Stimulated activated CD4-positive, alpha-beta T cell treated with anti-CD3 and anti-CD28 coated beads, Interleukin-1b, Interleukin-23, amount 100 ng/mL, for 1 hour (primary cell): ENCODE measurements at places on chromosomes 3 and 15.

DNA sequence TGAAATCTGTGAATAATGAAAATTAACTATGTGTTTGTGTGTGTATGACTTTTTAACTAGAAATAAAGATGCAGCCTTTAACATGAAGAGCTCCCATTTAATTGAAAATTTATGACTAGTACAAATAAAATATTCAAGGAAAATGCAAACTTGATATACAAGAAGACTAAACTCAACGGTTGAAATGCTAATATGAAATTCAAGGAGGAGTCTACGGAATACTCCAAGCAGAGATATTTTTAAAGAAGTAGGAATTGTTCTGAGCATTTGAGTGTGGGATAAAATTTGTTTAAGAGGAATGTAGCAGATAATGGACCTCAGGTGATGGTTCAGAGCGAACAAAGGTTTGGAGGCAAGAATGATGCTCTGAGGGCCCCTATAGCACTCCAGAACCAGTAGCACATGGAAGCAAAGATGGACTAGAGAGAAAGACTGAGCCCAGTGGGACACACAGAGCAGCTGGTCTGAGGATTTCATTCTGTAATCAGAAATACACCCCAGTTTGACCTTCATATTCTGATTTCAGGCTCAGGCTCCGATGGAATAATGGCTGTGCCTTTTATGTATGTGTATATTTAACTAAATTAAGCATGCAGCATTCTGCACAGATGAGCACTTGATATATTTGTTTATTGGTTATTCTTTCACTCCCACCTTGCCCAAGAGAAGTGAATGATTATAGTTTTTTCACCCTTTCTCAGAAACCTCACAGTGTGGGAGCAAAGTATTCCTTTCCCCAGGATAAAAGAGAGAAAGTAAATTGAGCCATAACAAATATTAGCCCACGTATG lies 227.1 kb downstream of the ZPLD1 start:
- no peak for DNase-seq

- no peak for DNase-seq
Observed at GRCh38 chr15:72206677-72207000, 9.1 kb upstream of the GRAMD2A start.

DNA sequence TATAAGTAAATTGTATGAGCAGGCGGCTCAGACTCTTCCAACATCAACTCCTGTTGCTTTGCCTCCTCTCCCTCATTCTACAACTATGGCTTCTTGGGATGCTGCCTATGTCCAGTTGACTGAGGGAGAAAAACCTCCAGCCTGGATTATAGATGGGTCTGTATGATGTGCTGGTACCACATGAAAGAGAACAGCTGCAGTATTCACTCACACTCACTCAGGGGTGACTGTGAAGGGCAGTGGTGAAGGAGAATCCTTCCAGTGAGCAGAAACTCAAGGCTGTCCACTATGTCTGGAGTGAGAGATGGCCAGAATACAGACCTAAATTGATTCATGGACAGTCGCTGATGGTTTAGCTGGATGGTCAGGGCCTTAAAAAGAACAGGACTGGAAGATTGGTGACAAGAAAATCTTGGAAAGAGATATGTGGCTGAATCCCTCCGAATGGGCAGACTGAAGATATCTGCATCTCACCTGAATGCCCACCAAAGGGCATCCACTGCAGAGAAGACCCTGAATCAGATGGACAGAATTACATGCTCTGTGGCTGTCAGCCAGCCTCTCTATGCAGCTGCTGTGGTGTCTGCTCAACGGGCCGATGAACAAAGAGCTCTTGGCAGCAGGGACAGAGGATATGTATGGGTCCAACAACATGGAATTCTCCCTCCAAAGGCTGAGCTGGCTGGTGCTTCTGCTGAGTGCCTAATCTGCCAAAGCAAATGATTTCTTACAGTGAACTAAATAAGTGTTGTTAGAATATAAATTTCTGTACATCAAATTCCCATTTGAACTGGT lies 1.9 kb upstream of the BCL2L10 start:
- DNase-seq, result no peak

DNA sequence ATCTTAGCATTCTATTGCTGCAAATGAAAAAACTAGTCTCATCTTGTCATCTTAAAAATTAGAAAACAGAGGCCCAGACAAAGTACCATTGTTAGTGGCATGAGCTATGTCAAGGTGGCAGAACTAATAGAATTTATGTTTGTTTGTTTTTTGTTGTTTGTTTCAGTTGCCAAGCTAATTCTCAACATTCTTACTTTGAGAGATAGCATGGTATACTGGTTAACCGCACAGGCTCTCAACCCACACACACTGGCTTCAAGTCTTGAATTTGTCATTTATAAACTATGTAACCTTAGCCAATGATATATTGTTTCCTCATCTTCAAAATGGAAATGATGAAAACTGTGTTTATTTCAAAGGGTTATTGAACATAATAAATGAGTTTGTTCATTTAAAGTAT lies 367.6 kb upstream of the PLSCR5 start:
- no peak for DNase-seq

- DNase-seq, result no peak
Observed at GRCh38 chr15:51759557-51760070, 8.2 kb downstream of the TMOD2 start.

DNA sequence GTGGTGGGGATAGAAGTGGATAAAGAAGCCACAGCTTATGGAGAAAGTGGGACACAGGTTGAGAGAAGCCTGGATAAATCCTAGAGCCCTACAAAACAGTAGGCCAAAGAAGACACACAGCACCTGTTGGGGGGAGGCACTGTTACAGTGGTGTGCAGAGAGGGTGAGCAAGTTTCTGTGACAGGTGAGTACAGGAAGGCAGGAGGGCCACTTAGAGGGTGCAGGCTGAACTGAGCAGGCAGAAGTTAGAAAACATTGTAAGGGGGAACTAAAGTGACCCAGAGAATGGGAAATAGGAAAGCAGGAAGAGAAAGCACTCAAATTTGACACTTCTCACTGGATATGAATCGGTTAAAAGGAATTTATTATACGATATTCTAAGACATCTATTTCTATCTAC lies 146.1 kb upstream of the TMCO5A start:
- DNase-seq, result no peak

DNA sequence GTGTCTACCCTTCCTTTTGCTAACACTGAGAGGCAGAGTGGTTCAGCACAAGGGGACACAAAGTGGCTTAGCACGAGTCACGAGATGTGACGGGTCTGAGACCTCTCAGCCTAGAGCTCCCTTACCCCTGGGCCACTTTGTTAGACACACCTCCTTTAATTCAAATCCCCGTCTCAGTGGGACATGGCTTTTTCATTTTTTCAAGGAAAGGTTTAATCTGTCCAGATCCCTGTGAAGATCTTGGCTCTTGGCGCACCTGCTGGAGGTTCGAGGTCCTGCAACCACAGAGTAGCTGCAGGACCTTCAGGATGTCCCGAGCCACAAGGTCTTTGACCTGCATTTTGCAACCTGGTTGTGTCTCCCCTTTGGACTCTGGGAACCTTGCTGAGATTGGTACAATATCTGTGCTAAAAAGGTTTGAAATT lies 52.0 kb downstream of the LPP start:
- no peak for DNase-seq

DNA sequence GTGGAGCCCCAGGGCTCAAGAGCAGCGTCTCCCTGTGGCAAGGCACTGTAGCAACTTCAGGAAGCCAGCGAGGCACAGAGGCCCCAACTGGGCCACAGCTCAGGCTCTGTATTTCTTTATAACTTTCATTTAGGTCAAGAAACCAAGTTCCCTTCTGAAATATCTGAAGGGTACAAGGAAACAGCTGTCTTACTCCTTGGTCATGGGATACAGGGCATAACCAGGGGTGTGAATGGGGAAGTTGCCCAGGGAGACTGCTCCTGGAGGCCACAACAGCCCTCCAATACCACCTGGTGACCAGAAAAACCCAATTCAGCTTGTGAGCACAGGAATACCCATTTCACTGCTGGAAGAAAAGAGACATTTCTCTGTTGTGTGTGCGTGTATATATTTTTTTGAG lies 13.3 kb upstream of the SPTBN5 start:
- DNase-seq, result no peak

DNA sequence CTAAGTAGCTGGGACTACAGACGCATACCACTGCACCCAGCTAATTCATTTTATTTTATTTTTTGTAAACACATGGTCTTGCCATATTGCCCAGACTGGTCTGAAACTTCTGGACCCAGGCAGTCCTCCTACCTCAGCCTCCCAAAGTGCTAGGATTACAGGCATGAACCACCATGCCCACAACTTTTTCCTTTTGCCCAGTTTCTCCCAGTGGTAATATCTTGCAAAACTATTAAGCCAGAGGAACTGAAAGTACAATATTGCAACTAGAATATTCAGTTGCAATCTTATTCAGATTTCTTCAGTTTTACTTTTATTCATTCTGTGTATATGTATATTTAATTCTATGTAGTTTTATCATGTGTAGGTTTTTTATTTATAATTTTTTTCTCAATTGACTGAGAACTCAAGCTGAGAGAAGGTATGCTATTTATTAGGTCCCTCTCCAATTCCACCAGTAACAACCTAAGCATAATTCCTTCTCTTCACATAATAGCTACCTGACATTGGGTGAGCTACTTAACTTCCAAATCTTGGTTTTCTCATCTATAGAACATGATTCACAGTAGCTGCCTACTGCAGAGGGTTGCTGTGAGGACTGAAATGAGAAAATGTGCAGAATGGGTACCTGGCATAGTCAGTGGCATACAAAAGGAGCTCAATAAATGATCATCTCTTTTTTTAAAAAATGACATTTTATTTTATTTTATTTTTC lies 30.8 kb downstream of the KLHL18 start:
- no peak for DNase-seq

GRCh38 chr3:135009014-135009413 lies 214.0 kb downstream of the EPHB1 start:
- DNase-seq, result no peak

DNA sequence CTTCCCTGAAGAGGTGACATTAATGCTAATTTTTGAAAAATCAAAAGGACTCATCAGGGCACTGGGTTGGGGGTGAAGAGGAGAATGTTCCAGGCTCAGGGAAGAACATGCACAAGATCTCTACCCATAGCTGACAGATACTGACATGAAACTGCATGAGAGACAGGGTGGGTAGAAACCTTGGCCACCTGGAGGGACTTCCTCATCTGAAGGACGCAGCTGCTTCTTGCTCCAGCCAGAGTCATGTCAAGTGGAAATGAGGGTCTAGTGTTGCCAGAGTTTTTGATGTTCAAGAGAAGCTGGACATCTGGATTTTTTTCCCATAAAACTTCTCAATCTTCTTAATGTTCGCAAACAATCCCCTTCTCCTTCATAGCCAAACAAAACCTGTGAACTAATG lies 29.7 kb downstream of the AMOTL2 start:
- no peak for DNase-seq

DNA sequence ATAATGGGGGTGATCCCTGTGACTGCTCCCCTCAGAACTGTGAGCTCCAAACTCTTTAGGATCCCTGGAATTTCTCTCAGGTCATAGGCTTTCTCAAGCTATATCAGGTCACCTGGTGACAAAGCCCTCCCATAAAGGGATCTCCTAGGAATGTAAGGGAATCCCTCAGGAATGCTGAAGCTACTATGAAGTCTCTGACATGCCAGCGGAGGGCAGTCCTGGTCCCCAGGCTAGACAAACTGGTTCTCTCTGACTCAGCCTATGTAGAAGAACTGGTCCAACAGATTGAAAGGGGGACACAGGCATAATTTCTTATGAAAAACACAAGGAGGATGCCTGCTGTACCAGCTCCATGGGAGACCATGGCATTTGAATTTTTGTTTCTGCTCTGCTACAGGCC lies 6.7 kb downstream of the LPCAT4 start:
- no peak for DNase-seq

GRCh38 chr3:125591116-125591760 lies 4.1 kb downstream of the OSBPL11 start:
- DNase-seq, result no peak

DNA sequence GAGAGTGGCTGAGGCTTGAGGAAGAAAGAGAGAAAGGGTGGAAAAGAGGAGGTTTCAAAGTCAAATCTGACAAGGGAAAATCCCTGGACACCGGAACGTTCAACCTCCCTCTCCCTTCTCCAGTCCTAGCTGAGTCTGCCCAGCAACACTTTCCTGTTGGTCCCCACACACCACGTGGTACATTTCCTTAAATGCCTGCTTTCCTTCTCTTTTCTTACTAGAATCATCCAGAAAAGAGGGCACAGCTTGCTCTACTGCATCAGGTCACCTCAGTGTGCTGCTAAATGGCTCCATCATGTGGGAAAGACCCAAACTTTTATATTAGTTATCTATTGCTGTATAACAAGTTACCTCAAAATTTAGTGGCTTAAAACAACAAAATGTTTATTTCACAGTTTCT lies 181.2 kb downstream of the NECTIN3 start:
- no peak for DNase-seq

- no peak for DNase-seq
Observed at GRCh38 chr15:70646169-70646568, 117.2 kb downstream of the UACA start.

- no peak for DNase-seq
Observed at GRCh38 chr3:116059421-116060096, 385.7 kb downstream of the LSAMP start.

GRCh38 chr3:187746442-187747281 lies 1.4 kb upstream of the BCL6 start:
- DNase-seq, result no peak

- DNase-seq, result no peak
Observed at GRCh38 chr3:25586167-25586505, 78.6 kb downstream of the TOP2B start.

GRCh38 chr3:106022913-106023312 lies 154.1 kb upstream of the CBLB start:
- no peak for DNase-seq

GRCh38 chr15:69755551-69756310 lies 303.1 kb downstream of the RPLP1 start:
- peak; percentile 32 for DNase-seq

DNA sequence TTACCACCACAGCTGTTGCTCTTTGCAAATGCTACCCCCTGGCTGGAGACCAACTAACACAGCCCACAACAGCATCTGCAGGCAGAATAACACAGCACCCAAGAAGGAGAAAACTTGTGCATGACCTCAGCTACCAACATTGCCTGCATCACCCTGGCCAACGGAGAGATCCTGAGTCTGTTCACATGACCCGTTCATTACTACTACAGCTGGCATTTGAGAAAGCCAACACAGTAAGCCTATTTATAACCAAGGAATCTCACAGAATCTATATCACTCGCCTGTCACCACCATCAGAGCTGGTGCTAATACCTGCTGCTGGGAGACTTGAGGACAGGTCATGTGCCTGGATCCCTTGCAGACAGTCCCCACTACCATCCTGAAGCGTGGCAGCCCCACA lies 215.2 kb downstream of the POLQ start:
- no peak for DNase-seq

- no peak for DNase-seq
Observed at GRCh38 chr3:172562871-172563865, 39.9 kb upstream of the TNFSF10 start.
